WTC11 (cell line): ENCODE measurements at places on chromosomes 4 and X. TPM values are rescaled to one million over a fixed set of nuclear protein-coding genes. Genes with fewer than 3 reads are reported as not detected.

CSAG1 gene
- 0.33 to 1.8 TPM (median 1.5 TPM) in 3 replicates for total RNA-seq

PRKX gene
- 53.8 to 66.6 TPM (median 61.2 TPM) in 3 replicates for total RNA-seq

STAP1 gene
- total RNA-seq, result not detected in 3 replicates

CFI gene
- total RNA-seq, result 0.16 to 0.25 TPM in 2 of 3 replicates, not detected in the other

NUDT10 gene
- total RNA-seq, result 17.7 to 22.2 TPM (median 18.1 TPM) in 3 replicates

TMEM156 gene
- 0.24 TPM in 1 of 3 replicates, not detected in the others for total RNA-seq

NXF3 gene
- total RNA-seq, result not detected in 3 replicates

SSX4 gene
- 0.17 TPM in 1 of 3 replicates, not detected in the others for total RNA-seq

UTP14A gene
- total RNA-seq, result 15.8 to 17.4 TPM (median 16.4 TPM) in 3 replicates

MAGEA8 gene
- total RNA-seq, result not detected in 3 replicates

LETM1 gene
- 45.0 to 66.7 TPM (median 47.7 TPM) in 3 replicates for total RNA-seq

MAOB gene
- 0.74 to 1.5 TPM (median 1.3 TPM) in 3 replicates for total RNA-seq

WAS gene
- total RNA-seq, result 0.79 to 1.6 TPM (median 0.96 TPM) in 3 replicates

APELA gene
- total RNA-seq, result 25.1 to 28.8 TPM (median 25.7 TPM) in 3 replicates

SERPINA7 gene
- total RNA-seq, result not detected in 3 replicates

HTN1 gene
- total RNA-seq, result not detected in 3 replicates

RHOH gene
- total RNA-seq, result 3.9 to 8.7 TPM (median 7.4 TPM) in 3 replicates

AVPR2 gene
- 0.11 TPM in 1 of 3 replicates, not detected in the others for total RNA-seq

H2BW2 gene
- total RNA-seq, result 0.15 to 0.50 TPM in 2 of 3 replicates, not detected in the other

CLDN22 gene
- total RNA-seq, result not detected in 3 replicates

CXCL10 gene
- not detected in 3 replicates for total RNA-seq

NAA11 gene
- total RNA-seq, result 0.09 TPM in 1 of 3 replicates, not detected in the others

CTAG1A gene
- total RNA-seq, result not detected in 3 replicates

GLRB gene
- total RNA-seq, result 0.31 to 1.3 TPM (median 0.71 TPM) in 3 replicates

NEIL3 gene
- total RNA-seq, result 9.9 to 13.5 TPM (median 12.0 TPM) in 3 replicates

GLRA2 gene
- not detected in 3 replicates for total RNA-seq

AWAT2 gene
- total RNA-seq, result not detected in 3 replicates

MGAT4D gene
- not detected in 3 replicates for total RNA-seq

VSIG4 gene
- total RNA-seq, result 0.24 to 0.41 TPM (median 0.25 TPM) in 3 replicates

UBE2D3 gene
- 326 to 351 TPM (median 334 TPM) in 3 replicates for total RNA-seq
